AG04450 (cell line): ENCODE measurements at places on chromosomes 11 and 22. TPM values are rescaled to one million over a fixed set of nuclear protein-coding genes. Genes with fewer than 3 reads are reported as not detected.
A peak's percentile ranks its signal among the peaks of the same experiment; 100 is the strongest.

- DNase-seq = no peak
Observed at GRCh38 chr11:47340980-47341775, 11.3 kb downstream of the MYBPC3 start.

DNA sequence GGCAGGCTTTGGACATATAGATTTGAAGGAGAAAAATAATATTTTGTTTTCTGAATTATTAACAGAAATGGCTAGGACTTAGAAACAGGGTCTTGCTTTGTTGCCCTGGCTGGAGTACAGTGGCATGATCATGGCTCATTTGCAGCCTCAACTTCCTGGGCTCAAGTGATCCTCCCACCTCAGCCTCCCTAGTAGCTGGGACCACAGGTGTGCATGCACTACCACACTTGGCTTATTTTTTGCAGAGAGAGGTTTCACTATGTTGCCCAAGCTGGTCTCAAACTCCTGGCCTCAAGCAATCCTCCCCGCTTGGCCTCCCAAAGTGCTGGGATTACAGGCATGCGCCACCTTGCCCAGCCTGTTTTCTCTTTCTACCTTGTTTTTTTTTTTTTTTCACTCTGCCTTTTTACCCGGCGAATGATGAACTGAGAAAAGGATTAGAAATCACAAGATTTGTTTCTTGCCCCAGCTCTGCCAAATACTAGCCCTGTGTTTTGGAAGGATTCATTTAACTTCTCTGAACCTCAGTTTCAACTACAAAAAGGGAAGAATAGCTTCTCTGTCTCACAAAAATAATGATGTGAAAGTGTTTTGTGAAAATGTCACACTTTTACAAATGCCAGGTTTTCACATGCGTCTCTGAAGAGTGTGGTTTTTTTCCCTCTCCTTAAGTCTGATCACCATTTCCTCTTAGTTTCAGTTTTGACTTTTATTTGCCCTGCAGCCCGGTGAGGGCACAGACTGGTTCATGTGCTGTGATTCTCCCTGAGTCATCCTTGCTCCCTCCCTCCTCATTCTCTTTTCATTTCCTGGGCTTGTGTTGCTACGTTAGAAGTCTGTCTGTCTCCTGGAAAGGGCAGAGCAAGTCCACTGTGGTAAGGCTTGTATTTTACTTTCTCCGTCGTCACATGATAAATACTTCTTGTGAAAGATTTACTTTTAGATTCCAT is 67.7 kb downstream of the BCL2L13 start:
- DNase-seq = peak; percentile 65

DNA sequence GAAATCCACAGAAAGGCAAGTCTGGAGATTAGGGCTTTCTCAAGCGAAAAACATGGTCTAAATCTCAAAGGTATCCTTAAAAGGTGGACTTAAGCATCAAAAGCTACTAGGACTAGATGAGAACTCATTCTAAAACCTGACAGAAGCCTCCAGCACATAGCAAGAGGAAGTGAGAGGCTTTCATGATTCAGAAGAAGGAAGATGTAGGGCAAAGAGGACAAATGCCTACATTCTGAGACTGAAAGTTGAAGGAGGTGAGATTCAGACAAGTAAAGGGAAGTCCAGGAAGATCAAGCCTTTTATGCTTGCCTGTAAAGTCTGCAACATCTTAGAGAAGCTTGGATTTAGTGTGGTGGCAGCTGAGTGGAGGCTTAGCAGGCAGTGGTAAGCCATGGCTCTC is 98.9 kb downstream of the PGR start:
- no peak for DNase-seq

The SHANK3 gene
- polyA plus RNA-seq = 0.47 and 0.63 TPM in 2 replicates

DNA sequence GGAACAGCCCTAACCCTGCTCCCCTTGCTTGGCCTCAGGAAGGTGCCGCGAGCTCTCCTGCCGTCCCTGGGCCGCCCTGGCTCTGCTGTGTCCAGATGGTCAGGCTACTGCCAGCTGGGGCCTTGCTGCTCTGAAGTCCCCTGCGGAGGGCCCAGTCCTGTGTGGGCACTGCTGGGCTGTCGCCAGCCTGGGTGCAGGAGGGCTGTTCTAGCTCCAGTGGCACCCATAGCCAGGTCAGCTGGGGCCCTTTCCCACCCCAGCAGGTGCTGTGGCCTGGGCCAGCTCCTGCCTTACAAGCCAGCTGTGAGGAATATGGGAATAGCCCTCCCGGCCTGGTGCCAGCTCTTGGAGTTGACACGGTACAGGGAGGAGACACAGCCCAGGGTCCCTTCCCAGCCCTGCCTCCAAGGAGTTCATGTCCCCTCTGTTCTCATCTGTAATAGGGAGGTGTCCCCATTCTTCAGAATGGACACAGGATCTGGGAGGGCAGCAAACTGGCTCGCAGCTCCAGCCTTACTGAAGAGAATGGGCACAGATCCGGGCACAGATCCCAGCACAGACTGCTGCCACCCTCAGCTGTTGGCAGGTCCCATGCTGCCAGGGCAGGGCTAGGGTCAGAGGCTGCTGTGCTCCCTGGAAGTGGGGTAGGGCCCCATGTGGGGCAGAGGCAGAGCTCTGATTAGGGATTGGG is 3.9 kb downstream of the DERL3 start:
- DNase-seq = no peak

DNA sequence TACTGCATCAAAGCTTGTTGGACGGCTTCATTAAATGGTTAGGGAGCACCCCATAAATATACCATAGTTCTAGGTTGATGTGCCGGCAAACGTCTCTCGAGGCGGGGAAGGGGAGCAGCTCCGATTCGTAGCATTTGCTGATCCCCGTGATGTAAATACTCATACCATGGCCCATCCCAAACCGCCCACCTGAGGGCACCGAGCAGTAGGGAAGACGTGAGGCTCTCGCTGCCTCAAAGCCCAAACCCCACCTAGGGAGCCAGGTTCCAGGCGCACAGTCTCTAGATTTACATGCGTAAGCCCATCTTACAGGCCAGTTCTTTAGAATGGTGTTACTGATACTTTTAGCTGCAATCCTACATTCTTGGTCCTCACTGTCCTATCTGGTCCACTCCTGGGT is 124.0 kb downstream of the FEZ1 start:
- no peak for DNase-seq

- DNase-seq = no peak
Observed at GRCh38 chr22:37498289-37498909, 12.2 kb upstream of the MFNG start.

DNA sequence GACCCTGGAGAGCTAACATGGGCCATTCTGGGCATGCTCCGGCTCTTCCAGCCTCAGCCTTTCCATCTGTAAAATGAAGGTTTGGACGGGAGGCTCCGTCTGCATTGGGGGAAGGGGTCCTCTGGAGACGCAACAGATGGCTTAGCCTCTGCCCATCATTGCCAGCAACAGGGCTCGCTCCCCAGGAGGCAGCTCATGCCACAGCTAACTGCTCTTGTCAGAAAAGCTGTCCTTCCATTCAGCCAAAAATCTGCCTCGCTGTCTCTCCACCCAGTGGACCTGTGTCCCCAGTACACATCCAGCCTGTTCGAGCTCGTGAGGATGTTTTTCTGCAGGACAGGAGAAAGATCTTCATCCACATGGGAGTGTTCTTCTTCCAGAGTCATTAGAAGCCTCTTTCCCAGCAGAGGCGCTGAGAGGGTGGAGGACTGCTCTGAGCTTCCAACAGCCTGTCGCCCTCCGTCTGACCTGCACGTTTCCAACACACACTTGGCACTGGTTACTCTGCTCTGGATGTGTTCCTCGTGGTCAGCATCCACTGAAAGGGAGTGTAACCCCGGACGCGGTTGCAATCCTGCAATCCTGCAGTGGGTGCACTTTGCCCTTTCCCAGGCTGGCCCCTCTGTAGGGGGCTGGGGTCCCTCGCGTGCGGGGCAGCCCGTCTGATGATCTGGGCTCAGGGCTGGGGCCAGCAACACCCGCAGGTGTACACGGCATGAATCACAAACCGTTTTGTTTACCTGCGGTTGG is 1340.9 kb downstream of the TBC1D22A start:
- no peak for DNase-seq

GRCh38 chr11:92727769-92728168 is 241.7 kb upstream of the MTNR1B start:
- DNase-seq = no peak

GRCh38 chr11:93497596-93497995 is 45.6 kb downstream of the SMCO4 start:
- DNase-seq = no peak

DNA sequence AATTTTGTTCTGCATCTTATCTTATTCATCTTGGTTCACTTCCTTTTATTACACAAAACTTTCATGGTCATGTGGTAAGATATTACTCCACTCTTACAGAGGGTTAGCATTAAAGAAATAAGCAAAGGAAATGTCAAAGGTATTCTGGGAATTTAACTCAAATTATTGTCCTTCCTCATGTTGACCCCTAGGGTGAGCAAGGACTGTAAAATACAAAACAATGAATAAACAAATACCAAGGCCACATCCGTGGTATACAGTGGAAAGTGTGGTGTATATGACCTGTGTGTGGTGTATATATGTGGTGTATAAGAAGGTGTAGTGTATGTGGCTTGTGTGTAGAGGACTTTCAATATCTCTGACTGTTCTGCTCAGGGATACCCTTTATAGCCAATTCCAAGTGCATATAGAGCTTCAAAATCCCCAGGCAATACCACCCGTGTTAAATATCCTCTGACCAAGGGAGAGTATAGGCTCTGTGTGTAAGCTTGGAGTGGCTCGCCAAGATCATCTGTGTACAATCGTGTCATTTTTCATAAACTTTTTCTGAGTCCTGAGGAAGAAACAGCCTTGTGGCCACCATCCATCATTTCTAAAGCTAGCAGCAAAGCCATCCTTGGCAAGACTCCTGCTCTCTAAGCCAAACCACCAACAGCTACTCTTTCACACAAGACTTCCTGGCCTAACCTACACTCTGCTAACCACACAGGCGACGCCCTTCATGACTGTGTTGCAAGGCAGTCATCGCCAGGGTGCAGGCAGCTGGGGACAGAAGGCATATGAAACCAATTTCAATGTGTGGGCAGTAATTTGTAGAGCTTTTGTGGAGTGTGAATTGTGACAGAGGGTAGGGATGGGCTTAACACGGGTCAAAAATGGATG is 548.0 kb downstream of the ETS1 start:
- DNase-seq = no peak

The GLYAT gene
- polyA plus RNA-seq = not detected in 2 replicates

GRCh38 chr22:45094825-45095224 is 68.9 kb upstream of the NUP50 start:
- no peak for DNase-seq

DNA sequence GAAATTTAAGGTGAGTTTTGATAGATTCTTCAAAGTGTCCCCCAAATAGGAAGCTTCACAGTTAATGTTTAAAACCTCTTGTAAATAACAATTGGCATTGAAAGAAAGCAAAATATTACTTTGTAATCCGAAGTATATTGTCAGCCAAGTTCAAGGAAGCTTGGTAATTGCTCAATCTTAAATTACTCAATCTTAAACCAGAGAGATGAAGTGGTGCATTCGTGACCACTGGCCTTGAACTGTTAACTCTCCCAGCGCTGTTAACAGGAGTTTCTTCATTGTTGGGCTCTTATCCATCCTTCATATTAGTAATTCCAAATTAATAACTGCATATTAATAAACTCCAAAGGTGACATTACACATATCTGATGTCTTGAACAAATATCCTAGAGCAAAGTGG is 20.6 kb upstream of the FDX1 start:
- DNase-seq = no peak

DNA sequence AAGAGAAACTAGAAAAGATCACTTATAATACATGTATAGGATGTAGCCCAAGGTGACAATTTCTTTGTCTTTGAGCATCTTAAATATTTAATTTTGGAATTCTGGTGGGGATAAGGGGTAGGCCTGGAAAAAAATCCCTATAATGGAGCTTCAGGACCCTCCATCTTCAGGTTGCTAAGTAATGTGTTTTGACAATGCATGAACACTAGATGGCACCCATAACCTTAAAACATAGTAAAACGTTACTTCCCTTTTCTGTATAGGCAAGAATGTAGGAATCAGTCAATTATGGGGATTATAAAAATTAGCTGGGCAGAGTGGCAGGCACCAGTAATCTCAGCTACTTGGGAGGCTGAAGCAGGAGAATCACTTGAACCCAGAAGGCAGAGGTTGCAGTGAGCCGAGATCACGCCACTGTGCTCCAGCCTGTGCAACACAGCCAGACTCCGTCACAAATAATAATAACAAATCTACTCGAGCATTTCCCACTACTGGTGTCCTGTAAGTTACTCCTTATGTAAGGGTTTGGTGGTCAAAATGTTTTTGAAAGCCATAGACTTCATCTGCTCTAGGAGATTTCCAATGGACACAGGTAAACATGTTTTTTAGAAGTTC is 541.9 kb upstream of the CCDC90B start:
- no peak for DNase-seq

GRCh38 chr11:30481796-30482195 is 104.4 kb downstream of the MPPED2 start:
- no peak for DNase-seq

The FLRT1 gene
- 0.17 and 0.33 TPM in 2 replicates for polyA plus RNA-seq

The FXYD2 gene
- polyA plus RNA-seq = 0.14 TPM in 1 of 2 replicates, not detected in the other

GRCh38 chr11:98589967-98590366 is 430.8 kb upstream of the CNTN5 start:
- DNase-seq = no peak

GRCh38 chr11:114165326-114166230 is 106.1 kb downstream of the ZBTB16 start:
- no peak for DNase-seq

DNA sequence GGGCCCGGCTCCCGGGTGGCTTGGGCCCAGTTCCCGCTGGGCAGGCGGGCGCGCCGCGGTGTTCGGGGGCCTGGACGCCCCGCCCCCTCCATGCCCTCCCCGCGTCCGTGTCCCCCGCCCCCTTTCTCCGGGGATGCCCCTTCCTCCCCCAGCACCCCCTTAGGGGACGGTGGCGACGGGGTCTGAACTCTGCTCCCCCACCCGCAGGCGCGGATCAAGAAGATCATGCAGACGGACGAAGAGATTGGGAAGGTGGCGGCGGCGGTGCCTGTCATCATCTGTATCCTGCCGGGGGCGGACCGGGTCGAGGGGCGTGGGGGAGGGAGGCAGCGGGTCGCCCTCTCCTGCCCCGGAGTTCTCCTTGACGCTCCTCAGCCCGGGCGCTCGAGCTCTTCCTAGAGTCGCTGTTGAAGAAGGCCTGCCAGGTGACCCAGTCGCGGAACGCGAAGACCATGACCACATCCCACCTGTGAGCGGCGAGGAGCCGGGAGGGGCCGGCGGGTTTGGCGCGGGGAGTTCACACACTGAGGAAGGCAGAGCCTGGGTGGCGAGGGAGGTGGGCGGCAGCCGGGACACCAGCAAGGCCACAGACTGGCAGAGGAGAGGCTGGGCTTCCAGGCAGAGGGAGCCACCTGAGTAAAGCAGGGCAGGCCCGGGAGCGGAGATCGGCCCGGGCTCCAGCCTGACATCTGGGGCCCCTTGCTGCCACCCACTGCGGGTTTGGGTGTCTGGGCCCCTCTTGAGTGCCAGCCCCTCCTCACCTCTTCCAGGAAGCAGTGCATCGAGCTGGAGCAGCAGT is 546 bp downstream of the DRAP1 start:
- no peak for DNase-seq

The SYT8 gene
- polyA plus RNA-seq = not detected in 2 replicates
